ENCODE measurements at places on chromosomes 16 and 17.

- no peak for DNase-seq
Observed at GRCh38 chr17:44247440-44247841, 20.5 kb downstream of the SLC4A1 start.

DNA sequence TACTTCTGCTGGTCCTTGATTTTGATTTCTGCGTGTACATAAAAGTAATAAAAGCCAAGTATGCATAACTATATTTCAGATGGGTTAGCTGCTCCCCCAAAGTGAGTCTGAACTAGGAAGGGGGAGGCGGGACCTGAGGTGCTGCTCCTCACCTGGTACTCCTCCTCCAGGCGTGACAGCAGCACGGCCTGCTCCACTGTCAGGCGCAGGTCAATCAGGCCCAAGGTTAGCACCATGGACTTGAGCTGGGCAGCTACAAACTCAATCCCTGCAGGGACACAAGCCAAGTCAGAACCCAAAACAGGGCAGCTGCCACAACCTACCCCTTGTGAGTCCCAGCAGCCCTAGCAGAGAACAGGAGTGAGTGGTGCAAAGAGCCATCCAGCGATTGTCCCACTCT lies 18.0 kb downstream of the ATPAF2 start:
- DNase-seq = no peak

GRCh38 chr17:7483255-7484066 lies 705 bp upstream of the POLR2A start:
- peak; percentile 78 for DNase-seq

DNA sequence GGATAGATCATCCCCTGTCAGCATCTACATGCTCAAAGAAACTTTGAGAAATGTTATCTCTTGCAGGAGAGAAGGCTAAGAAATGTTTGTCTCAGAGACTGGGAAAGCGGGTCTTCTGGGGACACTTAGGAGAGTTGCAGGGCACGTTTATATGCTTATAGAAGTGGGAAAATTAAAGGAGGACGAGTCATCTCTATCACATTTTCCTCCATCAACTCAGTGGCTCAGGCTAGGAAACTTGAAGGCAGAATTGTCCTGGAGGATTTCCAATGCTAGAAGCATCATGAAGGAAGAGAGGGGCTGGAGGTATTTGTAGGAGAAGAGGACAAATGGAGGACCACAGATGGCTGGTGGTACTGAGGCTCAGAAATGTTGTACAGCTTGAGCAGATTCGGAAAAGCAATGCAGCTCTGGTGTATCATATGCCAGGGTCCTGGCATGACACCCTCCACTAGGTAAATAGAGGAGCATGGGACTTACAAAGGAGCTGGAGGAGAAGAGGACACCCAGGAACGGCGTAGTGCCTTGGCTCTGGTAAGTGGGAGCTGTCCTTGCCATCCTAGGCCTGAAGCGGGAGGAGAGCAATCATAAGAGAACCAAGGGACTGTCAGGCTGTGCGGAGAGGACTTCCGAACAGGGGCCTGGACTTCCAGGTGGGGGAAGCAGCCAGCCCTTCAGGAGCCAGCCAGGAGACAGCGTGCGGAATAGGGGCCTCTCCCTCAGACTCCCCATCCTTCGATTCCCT lies 4.5 kb upstream of the HS3ST3B1 start:
- no peak for DNase-seq

DNA sequence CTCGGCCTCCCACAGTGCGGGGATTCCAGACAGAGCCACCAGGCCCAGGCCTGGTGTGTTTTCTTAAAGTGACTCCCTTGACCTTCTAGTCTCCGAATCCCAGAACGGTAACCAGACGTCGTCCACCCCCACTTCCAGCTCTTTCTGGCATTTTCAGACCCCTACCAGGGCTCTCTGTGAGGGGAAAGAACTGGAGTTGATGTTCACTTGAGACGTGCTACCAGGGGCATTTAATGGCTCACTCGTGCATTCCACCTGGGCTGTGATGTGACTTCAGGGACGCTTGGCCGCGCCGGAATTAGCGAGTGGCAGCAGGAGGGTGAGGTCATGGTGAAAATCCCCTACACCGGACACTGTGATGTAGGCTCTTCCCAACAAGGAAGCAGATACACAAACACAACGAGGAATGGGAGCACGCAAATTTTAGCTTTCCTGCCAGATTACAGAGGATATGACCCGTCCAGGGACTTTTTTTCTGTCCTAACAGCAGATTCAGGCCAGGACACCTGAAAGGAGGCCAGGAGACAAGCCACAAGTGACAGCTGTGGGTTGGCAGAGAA lies 1.1 kb upstream of the GNA13 start:
- no peak for DNase-seq

GRCh38 chr16:11202260-11203091 lies 53.5 kb downstream of the SOCS1 start:
- no peak for DNase-seq

GRCh38 chr17:12866244-12866643 lies 76.9 kb downstream of the ARHGAP44 start:
- DNase-seq = no peak

DNA sequence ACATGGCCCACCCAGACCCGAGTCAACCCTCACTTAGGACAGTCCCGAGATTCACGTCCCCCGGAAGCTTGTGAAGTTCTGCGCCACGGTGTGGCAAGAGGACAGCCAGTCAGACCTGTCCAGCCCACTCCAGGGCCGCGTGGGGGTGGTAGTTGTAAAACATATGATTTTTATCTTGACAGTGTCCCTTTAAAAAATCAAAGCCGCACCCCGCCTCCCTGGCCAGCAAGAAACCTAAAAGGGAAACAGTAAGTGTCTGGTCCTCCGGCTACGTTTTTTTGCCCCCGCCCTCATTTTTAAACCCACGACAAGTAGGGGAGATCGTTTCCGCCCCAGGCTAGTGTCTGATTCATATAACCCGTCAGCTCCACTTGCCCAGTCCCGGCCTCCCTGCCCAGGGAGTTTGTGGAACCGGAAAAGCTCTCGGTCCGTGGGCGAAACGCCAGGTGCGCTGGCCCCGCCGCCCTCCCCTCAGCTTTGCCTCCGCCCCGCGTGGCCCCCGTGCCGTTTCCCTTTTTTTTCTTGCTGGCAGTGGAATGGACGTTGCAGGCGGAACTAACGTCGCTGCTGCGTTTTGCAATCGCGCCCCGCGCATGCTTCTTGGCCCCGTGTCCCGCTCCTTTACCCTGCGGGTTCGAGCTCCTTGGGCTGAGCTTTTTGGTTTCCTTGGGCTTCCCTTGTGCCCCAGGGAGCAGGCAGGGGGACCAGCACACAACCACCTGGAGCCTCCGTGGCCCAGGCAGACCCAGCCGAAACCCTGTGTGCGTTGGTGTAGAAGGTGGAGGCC lies 13.3 kb upstream of the NUDT16L1 start:
- no peak for DNase-seq

GRCh38 chr17:47999582-47999981 lies 28.7 kb downstream of the CDK5RAP3 start:
- no peak for DNase-seq

DNA sequence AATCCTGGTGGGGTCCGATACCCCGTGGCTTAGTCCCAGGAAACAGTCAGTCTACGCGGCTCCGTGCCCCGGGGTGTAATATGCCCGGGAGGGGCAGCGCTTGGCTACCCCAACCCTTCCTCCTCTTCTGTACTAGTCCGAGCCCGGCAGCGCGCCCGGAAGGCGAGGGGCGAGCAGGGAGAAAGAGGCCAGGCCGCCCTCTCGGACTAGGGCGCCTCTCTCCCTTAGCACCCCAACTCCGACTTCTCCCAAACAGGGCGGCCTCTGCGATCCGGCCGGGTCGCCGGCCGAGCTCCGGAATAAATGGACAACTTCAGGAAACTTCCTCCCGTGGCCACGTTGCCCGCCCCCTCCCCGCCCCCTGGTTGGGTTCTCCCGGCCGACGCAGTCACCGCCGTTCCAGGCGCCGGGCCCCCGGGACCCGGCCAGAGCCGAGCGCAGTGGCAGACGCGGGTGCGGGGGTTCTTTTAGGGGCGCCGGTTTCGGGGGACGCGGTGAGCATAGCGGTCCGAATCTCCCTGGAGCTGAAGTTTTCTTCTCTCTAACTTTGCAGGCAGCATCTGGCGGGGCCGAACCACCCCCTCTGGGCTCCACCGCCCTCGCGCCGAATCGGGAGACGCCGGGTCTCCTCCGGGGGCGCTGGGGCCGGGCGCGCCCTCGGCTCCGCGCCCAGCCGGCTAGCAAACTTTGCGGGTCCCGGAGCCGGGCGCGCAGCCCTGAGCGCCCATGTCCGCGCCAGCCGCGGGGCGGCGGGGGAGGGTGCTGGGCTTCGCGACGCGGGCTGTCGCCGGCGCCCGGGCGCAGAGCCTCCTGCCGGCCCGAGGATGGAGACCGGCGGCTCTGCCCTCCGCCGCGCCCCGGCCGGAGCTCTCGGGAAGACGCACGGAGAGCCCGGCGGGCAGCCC lies at the start of gene SDK2:
Gene SDK2 (minus strand): TSS at position 301 of the 905 bp plus-strand sequence. CDS start 357 bp downstream, outside the sequence.
- no peak for DNase-seq

DNA sequence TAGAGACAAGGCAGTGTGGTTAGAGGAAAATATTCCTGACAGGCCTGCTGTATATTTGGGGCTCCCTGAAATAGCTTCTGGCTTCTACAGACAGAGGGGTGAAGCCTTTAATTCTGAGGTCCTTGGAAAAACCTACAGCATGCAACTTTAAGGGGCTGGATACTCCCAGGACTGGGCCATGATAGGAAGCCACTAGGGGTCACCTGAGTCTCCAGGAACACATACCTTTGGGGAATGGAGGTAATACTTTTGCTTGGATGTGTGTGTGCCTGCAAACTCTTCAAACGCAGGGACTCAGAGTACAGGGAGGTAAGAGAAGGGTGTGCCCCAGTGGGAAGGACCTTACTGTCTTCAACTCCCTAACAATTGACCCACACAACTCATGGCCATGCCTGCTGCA lies 4.1 kb downstream of the ASIC2 start:
- no peak for DNase-seq

DNA sequence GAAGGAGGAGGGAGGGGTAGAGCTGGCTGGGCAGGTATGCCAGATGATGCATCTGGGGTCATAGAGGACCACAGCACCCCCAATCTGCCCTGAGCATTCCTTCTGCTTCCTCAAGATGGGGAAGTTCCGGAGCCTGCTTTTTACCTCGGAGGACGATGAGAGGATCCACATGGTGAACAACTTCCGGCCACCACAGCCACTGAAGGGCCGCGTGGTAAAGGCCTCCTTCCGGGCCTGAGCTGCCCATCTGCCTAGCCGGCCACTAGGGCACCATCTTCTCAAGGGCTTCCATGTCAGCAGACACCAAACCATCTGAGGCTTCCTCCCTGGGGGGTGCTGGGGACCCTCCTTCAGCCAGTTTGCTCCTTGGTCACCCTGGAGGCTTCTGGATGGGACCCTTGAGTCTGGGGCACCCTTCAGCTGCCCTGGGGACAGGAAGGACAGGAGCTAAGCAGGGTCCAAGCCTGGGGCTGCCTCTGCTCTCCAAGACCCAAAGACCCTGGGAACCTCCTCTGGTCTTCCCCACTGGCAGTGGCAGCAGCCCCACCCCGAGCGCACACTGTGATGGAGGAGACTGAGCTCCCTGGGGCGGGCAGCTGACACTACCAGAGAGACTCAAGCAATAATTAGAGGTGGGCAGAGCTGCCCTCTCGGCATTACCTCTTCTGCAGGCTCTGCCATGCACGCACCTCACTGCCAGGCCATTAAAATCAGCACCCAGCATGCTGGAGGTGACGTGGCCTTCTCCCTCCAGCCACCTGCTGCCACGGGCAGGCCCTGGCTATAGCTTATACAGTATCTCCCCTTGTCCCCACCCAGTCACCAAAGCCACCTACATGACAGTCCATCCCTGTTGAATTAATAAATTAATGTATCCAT lies 9.3 kb downstream of the CA7 start:
- DNase-seq = no peak

- DNase-seq = no peak
Observed at GRCh38 chr16:50946606-50947005, 204.5 kb downstream of the SALL1 start.

DNA sequence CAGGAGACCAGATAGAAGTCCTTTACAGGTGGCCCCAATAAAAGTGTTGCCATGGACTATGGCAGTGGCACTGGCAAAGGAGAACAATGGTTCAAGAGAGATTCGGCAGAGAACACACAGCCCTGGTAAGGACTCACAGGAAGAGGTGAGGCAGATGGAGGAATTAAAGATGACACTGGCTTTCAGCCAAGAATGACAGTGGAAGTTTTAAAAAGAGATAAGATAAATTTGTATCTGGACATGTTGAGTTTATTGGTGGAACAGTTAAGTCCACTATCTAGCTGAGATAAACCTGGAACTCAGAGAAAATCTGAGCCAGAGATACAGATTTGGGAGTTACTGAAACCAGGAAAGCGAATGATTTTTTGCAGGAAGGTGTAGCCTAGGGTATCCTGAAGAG lies 20.1 kb downstream of the CMC2 start:
- no peak for DNase-seq

DNA sequence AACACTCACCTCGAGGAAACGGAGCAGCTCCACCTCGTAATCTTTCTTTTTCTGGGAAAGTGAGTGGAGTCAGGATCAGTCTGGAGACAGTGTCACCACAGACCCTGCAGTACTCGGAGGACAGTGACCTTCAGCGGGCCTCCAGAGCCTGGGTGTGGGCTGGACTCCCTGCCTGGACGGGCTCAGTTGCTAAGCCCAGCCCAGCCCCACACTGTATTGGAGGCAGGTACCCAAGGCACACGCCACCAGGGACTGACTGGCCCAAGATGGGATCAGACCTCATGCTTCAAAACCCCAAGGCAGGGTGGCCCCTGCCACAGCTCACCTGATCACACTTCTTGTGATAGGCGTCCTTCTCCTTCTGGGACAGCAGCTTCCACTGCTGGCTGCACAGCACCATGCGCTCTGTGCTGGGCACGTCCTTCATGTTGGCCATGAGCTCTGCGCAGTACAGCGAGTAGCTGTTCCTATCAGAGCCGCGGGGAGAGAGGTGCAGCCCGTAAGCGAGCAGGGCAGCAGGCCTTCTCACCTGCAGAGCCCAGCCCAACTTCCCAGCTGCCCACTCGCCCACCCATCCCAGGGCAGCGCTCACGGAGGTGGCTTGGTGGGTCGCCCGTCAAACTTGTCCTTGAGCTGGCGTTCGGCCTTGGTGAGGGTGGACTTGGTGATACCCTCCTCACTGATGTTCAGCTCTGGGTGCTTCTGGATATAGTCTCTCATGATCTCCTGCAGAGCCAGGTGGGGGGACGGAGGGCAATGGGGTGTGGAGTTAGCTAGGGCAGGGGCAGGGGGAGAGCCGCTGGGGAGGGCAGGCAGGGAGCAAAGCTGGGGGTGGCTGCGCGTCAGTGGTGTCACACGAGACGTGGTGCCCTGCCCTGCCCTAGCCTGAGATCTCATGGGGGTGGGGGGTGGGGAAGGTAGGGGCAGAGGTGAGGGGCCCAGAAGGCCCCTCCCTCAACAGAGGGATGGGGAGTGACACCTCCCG lies 7.9 kb downstream of the UBTF start:
- DNase-seq = no peak

DNA sequence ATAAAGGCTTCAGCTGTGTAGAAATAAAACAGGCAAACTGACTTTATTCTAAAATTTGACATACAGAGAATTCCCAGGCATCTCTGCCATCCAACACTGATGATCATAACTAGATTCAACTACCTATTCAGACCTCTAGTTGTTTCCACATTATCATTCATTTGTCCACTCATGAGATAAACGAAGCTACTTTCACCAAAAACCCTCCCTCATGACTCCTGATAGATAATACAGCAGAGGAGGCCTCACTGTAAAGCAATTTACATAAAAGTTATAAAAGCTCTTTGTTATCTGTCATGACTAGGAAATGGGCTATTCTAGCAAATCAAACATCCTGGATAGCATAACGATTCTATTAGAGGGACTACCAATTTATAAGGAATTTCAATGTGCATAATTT lies 19.6 kb upstream of the RFFL start:
- DNase-seq = no peak
